Glomerular endothelial cell (primary cell): ENCODE measurements at places on chromosomes 12 and 14. TPM values are rescaled to one million over a fixed set of nuclear protein-coding genes. Genes with fewer than 3 reads are reported as not detected.

Gene KRT74
- total RNA-seq, result not detected in 2 replicates

GRCh38 chr14:104602315-104602932 is 2.1 kb downstream of the TMEM179 start:
- DNase-seq, result no peak

Gene SCNN1A
- total RNA-seq, result 0.24 TPM in 1 of 2 replicates, not detected in the other

DNA sequence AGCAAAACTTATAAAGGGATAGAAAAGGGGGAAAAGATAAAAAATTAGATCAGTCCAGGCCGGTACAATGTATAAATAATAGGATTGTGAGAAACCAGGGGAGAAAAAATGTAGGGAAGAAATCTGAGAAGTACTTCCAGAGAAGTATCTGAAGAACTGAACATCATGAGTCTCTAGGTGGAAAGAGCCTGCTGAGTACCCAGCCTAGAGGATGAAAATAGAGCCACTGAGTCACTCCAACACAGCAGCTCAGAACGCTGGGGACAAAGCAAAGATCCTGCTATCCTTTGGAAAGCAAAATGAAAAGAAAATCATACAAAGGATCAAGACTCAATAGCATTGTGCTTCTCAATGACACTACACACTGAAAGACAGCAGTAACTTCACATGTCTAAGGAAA is 138.0 kb downstream of the ANO6 start:
- no peak for DNase-seq

GRCh38 chr12:131681257-131681620 is 29.7 kb upstream of the SFSWAP start:
- no peak for DNase-seq
